ENCODE measurements at places on chromosomes 4 and X.

DNA sequence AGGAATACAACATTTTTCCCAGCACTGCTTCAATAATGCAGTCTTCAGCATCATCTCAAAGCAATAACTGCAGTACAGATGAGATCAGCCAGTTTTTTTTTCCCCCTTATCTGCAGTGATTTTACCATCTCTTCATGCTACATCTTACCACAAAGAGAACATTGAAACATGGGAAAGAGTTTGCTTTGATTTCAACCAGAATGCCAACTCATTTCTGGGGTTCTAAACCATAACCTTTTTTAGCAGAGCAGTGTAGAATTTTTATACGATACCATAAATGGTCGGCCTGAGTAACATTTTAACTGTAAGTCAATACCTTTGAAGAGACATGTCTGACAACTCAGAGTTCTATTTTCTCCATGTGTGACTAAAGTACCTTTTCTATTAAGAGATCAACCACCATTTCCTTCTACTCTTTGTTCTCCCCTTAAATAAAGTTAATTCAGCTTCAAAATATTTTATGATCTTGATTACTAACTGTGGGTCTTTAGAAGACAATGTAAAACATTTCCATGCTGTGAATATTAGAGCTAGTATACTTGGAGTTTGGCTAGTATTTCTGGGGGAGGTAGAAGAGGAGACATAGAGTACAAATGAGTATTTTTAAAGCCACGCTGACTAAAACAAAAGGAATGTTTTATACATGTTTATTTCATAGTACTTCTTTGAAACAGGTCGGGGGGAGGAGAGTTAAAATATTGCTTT is 69.1 kb downstream of the TET2 start:
- DNase-seq: no peak

GRCh38 chr4:183563874-183564273 is 59.0 kb downstream of the ING2 start:
- no peak for DNase-seq

GRCh38 chrX:131985526-131986049 is 37.5 kb upstream of the STK26 start:
- DNase-seq: no peak

DNA sequence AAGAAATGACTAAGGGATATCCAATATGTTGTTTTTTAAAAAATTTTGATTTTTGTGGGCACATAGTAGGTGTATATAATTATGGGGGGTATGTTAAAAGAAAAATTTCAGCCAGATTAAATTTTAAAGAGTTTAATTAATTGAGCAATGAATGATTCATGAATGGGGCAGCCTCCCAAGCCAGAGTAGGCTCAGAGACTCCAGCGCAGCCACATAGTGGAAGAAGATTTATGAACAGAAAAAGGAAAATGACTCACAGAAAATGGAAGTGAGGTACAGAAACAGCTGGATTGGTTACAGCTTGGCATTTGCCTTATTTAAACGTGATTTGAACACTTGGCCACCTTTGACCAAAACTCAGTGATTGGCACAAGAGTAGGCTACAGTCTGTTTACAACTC is 91.7 kb downstream of the SPATA18 start:
- DNase-seq: no peak

DNA sequence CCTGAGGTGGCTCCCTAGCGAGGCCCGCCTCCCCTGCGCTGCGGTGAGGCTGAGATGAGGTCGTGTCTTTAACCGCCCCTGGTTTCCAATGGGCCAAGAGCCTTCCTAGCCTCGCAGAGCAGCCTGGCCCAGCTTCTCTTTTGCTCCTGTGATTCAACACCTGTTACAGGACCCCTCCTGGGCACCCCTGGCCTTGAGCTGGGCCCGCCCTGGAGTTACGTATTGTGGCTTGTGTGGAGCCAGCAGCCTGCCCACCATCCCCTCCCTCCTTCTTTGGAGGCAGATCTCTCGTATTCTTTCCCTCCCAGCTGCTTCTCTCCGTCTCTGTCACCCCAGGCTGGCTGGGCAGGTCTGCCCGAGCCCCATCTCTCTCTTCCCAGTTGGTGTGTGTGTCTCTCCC is 19.3 kb upstream of the UBA1 start:
- no peak for DNase-seq

GRCh38 chr4:59122626-59123025 is 2012.4 kb upstream of the IGFBP7 start:
- DNase-seq: no peak

Data from NCI-H1105 (cell line).